ENCODE measurements at places on chromosomes 12 and 14.
A peak's percentile ranks its signal among the peaks of the same experiment; 100 is the strongest.

- peak; percentile 63 for DNase-seq
Measured at GRCh38 chr12:112096667-112097066, 11.9 kb downstream of the NAA25 start.

GRCh38 chr12:24945039-24945438, 3.9 kb downstream of the BCAT1 start:
- no peak for DNase-seq

- DNase-seq = peak; percentile 95
Measured at GRCh38 chr12:69415471-69416275, 54.5 kb upstream of the FRS2 start.

- DNase-seq = no peak
Measured at GRCh38 chr12:76804435-76804976, 40.6 kb downstream of the ZDHHC17 start.

- DNase-seq = peak; percentile 82
Measured at GRCh38 chr12:116441292-116441691, 117.9 kb upstream of the MAP1LC3B2 start.

DNA sequence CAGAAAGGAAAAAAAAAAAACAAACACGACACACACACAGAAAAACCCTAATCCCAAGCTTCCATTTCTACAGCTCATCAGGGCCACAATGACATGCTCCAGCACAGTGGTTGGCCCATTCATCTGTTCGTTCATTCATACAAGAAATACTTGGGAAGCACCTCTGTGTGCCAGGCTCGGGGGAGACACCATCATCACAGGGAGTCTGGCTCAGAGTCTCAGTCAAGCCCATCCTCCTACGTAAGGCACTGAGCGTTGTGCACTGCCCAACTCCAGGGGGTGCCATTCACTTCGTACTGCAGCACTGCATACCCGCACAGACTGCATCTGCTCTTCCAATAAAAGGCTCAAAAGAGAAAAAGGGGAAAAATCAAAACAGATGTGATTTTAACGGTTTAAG, 15.3 kb downstream of the VPS37B start:
- peak; percentile 71 for DNase-seq

- no peak for DNase-seq
Measured at GRCh38 chr12:112321245-112321644, 61.0 kb downstream of the HECTD4 start.

DNA sequence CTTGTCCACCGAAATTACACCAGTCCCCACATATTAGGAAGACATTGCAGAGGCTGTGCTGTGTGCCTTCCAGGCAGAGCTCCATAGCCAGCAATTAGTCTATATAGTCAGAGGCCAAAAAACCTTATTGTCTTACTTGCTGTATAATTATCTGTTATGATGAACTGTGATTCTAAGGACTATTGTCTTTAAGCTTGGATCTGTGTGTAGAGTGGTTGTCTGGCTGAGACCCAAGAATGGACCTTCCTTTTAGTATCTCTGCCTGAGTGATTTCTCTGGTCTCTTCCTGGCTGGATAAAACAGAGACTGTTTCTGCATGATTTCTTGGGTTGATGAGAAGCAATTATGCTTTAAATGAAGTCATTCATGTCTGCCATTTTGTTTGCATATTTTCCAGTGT, 465.3 kb downstream of the PRKD1 start:
- no peak for DNase-seq

DNA sequence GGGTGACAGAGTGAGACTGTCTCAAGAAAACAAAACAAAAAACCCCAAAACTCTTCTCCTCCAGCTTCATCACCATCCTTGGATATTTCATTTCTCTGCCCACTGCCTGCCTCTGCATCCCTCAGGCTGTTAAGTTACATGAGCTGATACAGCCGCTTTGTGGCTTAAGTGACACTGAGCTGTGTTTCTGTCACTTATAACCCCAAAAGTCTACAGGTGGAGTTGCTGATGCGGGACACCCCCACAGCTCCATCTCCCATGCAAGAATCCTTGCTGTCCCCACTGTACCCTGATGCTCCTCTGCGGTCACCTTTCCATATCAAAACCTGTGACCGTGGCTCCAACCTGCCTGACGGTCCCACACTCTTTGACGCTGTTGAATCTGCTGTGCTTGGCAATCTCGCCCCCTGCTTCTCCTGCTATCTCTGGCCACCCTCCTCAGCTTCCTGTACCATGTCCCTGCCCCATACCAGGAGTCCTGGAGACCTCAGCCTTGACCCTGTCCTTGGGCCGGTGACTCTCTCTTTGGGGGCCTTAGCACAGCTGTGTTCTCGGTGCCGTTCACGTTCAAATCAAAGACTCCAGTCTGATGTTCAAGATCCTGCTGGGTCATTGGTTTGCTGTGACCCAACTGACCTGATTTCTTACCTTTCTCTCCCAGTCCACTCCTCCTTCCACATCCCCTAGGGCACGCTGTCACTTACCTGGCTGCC, 20.3 kb downstream of the HVCN1 start:
- DNase-seq = no peak

- DNase-seq = peak; percentile 30
Measured at GRCh38 chr14:79328863-79329262, 882.4 kb downstream of the DIO2 start.

- no peak for DNase-seq
Measured at GRCh38 chr12:42794806-42795205, 205.3 kb upstream of the PRICKLE1 start.

DNA sequence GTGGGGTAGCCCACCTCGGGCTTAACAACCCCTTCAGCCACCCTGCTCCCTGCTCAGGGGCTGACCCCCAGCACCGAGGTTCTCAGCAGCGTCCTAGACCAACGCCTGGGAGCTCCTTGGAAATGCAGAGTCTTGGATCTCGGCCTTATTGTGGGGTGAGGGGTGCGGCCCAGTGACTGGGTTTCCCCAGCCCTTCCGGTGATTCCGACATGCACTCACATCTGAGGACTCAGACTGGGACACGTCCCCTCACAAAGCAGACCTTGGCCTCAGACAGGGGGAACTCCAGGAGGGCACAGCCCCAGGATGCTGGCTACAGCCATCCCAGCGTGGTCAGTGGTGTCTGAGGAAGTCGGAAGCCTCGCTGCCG, 117.7 kb downstream of the RFLNA start:
- no peak for DNase-seq

GRCh38 chr14:96011607-96012006, 27.6 kb upstream of the C14orf132 start:
- no peak for DNase-seq

DNA sequence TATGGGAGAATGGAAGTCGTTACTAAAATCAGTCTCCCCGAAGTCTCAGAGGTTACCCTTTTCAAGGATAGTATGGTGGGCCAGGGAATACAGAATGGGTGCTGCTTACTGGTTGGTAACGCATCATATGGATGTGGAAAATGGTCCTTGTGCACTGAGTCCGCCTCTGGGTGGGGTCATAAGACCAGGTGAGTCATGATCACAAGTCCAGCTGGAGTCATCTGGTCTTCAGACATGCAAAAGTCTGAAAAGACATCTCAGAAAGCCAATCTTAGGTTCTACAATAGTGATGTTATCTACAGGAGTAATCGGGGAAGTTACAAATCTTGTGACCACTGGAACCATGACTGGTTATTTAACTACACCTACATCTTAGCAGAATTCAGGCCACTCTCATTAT, 71.9 kb upstream of the TCL1B start:
- no peak for DNase-seq

GRCh38 chr14:47427629-47428028, 247.8 kb downstream of the MDGA2 start:
- DNase-seq = no peak

- DNase-seq = no peak
Measured at GRCh38 chr14:100321473-100322137, 1.5 kb upstream of the SLC25A47 start.

GRCh38 chr14:25518364-25518763, 468.4 kb upstream of the STXBP6 start:
- no peak for DNase-seq

GRCh38 chr14:83827383-83827782, 1702.6 kb upstream of the FLRT2 start:
- DNase-seq = peak; percentile 15
